ENCODE measurements at places on chromosomes 7 and 10.

DNA sequence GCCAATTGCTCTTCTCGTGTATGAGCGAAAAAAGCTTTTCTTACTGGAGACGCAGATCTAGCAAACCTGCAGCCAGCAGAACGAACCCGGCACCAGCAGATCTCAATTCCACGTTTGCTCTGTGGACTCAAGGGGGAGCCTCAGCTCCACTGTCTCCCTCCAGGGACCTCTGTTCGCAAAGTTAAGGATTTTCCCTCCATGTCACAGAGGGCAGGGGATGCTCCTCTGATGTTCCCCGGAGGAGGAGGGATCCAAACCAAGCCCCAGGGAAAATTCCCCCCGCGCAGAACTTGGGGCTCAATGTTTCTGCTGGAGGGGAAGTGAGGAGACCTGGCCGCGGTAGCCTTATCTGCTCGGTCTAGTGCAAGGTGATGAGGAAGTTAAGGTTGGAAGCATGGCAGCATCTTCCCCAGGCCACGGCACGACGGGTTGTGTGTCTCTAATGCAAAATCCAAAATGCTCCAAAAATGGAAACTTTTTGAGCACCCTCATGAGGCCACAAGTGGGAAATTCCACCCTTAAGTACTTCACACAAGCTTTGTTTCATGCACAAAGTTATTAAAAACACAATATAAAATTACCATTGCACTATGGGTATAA lies 9.0 kb downstream of the IQCE start:
- DNase-seq: no peak

- DNase-seq: no peak
These were observed 146.7 kb downstream of the CXCL12 start for GRCh38 chr10:44238212-44238611.

- no peak for DNase-seq
These were observed 19.5 kb upstream of the PPP2R2D start for GRCh38 chr10:131881104-131881880.

GRCh38 chr7:2299870-2300512 lies 14.2 kb downstream of the SNX8 start:
- DNase-seq: no peak

GRCh38 chr10:131231965-131232541 lies 79.5 kb downstream of the TCERG1L start:
- DNase-seq: no peak

DNA sequence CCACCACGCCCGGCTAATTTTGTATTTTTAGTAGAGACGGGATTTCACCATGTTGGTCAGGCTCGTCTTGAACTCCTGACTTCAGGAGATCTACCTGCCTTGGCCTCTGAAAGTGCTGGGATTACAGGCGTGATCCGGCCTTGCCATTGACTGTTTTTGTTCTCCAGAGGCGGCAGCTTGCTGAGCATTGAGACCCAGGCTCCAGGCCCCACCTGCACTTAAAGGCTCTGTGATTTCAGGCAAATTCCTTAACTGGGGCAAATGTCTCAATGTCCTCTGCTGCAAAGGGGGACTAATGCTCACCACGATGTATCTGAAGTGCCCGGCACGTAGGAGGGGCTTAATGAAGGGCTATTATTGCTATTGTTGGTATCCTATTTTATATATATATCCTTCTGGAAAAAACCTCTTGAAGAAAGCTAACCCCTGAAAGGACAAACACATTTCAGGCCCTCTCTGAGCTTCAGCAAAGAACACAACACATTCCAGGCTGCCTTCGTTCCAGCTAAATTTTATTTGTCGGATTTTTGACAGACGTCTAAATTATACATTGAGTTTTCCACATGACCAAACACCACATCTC lies 29.0 kb downstream of the TRIM8 start:
- DNase-seq: no peak

DNA sequence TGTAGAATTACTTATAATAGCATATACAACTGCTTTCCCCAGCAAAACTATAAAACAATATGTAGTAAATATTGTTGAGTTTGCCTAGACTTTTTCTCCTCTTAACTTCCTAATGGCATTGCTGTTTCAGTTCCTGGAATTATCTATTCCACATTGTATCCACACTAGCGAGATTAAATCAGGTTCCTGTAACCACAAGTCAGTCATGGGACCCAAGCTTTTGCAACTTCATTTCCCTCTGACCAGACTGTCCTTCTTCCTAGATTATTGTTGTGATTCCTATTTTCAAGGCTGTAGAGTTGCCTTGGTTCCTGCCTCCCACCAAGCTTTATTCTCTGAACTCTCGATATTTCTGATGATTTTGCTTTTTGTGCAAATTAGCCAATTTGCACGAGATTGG lies 173.3 kb upstream of the ZNF804B start:
- no peak for DNase-seq

GRCh38 chr10:24553051-24553612 lies 170.6 kb downstream of the ARHGAP21 start:
- DNase-seq: no peak

- DNase-seq: no peak
These were observed 121.5 kb upstream of the CXCL12 start for GRCh38 chr10:44506386-44506785.

DNA sequence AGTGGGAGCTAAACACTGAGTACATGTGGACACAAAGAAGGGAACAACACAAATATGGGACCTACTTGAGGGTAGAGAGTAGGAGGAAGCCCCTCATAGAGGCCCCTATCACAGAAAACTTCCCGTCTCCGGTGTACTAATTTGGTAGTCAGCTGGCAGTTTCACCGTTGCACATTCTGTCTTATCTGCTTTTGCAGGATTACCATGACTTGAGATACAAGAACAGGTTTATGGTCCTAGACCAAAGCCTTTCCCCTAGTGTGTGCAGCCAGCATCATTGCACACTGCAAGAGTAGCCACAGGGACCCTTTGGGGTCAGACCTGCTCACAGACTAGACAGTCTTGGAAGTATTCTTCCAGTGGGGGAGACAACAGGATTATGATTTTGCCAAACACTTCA lies 5.9 kb upstream of the IFIT1B start:
- no peak for DNase-seq

DNA sequence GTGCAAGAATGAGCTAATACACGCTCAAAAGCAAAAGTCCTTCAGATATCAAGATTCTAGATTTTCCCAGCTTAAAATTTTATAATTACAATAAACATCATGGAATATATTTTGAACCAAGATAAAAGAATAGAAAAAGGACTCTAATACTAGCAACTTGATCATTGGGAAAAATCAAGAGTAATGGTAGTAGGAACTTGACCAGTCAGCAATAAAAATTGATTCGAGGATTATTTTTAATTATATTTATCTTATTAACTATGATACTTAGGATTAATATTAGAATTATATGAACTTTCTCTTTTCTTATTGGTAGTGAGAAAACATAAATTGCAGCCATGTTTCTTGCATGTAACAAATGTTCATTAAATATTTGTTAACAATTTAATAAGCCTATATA lies 152.0 kb downstream of the GNAI1 start:
- no peak for DNase-seq

DNA sequence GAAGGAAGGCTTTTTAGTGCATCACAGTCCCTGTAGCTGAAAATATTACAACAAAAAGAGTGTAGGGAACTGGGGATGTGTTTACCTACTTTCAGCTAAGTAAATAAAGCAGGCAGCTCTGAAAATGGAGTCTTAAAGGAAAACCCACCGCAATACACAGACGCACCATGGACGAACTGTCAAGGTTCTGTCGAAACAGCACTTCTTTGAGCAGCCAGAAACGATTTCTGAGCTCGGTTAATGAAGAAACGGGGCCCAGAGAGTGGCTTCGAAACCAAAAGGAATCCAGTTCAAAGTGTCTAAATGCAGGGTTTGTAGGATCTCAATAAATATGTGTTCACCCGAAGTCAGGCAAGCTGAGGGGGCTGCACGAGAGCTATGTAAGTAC lies 275.4 kb upstream of the NEBL start:
- DNase-seq: no peak

DNA sequence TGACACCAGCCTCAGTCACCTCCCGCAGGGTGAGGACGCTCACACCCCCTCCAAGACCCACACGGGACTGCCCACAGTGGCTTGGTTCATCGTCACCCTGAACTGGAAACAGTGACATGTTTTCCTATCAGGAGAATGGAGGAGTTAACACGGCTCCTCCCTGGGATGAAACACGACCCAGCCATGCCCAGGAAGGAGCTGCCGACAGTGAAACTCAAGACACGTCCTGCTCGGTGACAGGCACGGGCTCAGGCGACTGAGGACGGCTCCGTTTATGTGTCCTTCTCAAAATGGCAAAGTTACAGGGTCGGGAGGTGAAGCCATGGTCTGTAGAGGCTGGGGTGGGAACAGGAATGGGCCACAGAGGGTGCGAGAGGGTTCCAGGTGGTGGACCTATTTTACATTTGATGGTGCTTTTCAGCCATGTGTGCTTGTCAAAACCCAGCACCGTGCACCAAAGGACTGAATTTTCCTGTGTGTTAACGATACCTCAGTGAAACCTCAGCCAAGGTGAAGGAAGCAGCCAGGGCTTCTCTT lies 272.4 kb downstream of the ADARB2 start:
- no peak for DNase-seq

DNA sequence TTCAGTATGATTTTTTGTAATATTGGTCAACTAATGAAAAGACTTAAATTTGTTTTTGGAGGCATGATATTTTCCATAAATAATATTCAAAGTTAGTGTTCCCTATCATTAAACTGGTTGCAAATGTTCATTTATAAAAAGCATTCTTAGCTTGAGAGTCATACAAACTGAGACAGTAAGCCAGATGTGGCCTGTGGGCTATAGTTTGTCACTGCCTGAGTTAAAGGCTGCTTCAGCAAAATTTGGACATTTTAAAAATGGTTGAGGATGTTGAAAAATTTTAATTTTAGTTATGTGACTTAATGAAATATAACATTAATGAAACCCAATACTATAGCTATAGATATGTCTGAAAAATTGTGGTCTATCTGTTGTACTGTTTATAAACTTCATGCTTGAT lies 180.2 kb upstream of the CACNA2D1 start:
- DNase-seq: no peak

DNA sequence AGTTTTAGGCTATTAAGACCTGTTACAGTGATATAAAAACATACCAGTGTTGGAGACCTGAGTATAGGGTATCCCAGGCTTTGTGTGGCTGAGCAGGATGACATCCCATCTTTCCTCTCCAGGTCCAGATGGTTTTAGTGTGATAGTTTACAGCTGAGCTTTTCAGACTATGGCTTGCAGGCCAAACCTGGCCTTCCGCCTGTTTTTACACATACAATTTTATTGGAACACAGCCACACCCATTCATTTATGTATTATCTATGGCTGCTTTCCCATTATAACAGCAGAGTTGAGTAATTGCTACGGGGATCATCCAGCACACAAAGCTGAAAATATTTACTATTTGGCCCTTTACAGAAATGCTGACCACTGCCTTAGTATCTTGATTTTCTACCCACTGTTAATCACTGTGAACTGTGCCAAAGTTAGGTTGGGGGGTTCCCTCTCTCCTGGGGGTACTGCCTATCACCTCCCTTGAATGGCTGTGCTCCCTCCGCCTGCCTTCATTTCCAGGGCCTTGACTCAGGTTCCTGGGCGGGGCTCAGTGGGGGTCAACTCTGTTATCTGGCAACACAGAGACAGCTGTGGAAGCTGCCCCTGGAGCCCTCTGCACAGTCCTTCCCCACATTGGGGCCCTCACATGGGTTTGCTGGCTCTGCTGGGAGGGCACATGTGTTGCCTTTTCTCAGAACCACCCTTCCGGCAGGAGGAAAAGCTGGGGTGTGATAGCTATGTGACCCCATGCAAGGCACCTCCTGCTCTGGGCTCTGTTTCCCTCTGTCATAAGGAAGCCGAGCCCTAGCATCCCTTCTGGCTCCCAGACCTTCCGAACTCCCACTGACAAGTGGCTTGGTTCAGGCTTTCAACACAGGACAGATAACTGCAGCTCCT lies 40.3 kb upstream of the SH2D4B start:
- DNase-seq: no peak

- DNase-seq: no peak
These were observed 301.4 kb downstream of the AHR start for GRCh38 chr7:17599733-17600339.
